NCI-H146 (cell line): ENCODE measurements at places on chromosomes 2 and 18.

GRCh38 chr18:63492851-63493250, 16.1 kb downstream of the SERPINB5 start:
- DNase-seq, result no peak

DNA sequence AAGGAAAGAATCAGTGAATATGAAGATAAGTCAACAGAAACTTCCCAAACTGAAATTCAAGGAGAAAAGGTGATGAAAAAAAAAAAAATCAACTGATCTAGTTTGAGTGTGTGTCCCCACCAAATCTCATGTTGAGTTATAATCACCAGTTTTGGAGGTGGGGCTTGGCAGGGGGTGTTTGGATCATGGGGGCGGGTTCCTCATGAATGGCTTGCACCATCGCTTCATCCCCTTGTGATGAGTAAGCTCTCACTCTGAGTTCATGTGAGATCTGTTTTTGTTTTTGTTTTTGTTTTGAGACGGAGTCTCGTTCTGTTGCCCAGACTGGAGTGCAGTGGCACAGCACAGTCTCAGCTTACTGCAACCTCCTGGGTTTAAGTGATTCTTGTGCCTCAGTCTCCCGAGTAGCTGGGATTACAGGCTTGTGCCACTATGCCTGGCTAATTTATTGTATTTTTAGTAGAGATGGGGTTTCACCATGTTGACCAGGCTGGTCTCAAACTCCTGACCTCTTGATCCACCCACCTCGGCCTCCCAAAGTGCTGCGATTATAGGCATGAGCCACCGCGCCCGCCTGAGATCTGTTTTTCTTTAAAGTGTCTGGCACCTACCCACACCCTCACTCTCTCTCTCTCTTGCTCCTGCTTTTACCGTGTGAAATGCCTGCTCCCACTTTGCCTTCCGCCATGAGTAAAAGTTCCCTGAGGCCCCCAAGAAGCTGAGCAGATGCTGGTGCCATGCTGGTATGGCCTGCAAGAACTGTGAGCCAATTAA, 4.0 kb upstream of the SLC66A2 start:
- DNase-seq, result no peak

DNA sequence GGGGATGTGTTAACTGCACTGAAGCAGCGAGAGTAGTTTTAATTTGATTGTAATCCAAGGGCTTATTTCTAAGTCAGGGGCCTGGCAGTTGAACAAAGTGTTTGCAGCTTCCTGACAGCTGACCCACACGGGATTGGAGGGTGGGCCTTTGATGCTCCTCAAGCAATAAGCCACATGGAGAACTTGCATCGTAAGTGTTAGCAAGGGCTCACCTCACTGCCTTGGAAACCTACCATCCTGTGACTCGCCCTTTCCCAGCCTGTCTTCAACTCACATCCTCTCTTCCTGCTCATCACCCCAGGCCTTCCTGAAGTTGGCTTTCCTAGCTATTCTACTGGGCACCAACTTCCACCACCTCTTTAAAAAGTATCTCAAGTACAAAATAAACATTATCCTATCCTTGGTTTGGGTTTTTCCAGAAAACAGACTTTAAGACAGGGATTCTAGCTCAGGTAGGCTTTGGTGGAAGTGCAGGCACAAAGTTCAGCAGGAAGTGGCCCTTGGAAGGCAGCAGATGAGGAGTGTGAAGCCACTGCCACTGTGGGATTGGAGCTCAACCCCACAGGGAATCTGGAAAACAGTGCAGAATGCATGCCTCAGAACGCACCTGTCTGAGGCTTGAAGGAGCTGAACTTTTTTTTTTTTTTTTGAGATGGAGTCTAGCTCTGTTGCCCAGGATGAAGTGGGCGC, 31.6 kb downstream of the B3GNT2 start:
- DNase-seq, result no peak

GRCh38 chr2:65507102-65508069, 75.0 kb upstream of the SPRED2 start:
- no peak for DNase-seq

GRCh38 chr2:213696442-213696841, 412.2 kb downstream of the SPAG16 start:
- no peak for DNase-seq
